ENCODE measurements at places on chromosomes 5 and 9.
A peak's percentile ranks its signal among the peaks of the same experiment; 100 is the strongest.

DNA sequence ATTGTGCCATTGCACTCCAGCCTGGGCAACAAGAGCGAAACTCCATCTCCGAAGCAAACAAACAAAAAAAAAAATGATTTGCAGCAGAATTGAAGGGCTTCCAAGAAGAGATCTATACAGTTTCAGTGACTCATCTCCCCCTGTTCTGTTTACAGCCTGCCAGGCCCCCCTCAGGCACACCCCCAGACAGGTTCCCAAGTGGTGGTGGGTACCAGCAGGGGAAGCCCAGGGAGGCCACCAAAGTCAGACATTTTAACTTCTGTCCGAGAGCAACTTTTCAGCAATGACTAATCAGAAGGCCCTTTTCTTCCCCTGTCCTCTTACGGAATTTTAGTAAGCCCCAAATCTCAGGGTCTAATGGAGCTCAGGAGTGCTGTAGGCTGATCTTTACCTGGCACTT is 98.7 kb downstream of the PAX5 start:
- no peak for DNase-seq

- no peak for DNase-seq
Measured at GRCh38 chr9:109910671-109911518, 130.9 kb downstream of the PALM2AKAP2 start.

GRCh38 chr5:154274828-154275185 is 84.3 kb downstream of the GALNT10 start:
- no peak for DNase-seq

DNA sequence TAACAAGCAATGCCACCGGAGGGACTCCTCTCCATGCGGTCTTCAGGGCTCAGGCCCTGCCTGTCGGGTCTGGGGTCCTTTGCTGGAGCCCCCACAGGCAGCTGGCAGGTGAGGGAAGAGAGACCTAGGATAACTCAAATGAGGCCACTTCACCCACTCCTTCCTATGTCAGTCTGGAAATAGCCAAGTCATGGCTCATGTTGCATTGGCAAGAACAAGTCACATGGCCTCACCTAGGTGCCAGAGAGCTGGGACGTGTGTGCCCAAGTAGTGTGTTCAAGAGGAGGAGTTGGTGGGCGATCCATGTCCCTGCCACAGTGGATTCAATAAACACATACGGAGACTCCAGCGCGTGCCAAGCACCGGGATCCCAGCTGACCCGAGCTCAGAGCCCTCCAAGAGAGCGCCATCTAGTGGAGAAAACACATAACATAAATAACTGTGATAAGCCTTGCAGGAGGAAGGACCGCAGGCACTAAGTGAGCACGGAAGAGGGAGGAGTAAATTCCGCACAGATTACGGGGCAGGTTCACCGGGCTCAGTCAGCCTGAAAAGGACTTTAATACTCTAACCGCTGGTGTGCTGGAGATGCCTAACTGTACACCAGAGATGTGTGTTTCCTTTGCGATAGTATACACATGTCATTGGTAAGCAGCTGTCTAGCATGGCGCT is 580.8 kb downstream of the CCDC171 start:
- peak; percentile 76 for DNase-seq

DNA sequence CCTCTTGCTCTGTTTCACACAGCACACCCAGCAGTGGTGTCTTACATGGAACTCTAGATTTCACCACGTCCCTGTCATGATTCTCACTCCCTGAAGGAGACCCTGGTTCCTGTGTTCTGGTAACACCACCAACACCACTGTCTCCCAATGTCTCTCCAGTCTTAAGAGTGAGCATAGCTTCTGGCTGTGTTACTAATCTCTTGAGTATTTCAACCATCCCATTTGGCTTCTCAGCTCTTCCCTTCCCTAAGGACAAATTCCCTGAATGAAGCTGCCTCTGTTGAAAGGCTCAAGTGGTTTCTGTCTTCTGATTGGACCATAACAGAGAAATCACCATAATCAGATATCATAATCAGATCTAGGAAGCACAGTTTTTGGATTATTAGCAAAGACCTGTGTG is 311.8 kb downstream of the DNAH5 start:
- DNase-seq: no peak

- peak; percentile 61 for DNase-seq
Measured at GRCh38 chr5:79025054-79025472, 40.0 kb upstream of the ARSB start.

GRCh38 chr5:159322180-159322579 is 8.1 kb downstream of the IL12B start:
- no peak for DNase-seq

GRCh38 chr5:163458778-163459385 is 1.0 kb downstream of the NUDCD2 start:
- DNase-seq: peak; percentile 51

DNA sequence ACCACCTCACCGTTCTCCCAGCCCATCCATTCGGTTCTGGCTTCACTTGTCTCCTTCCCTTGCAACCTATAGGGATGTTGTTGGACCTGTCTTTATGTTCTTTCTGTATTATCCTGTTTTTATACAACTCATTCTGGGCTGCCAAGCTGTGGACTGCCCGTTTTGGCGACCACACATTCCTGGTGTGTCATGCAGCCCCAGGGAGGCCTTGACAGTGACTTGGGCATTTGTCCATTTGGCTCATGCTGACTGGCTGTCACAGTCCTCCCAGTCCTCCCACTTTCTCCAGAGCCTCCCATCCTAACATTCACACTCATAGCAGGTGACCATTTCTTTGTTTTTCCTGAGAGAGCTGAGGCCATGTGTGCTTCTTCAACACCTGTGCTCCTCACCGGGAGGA is 136.4 kb downstream of the SLF1 start:
- DNase-seq: no peak
